ENCODE measurements at places on chromosomes 7 and 10. TPM values are rescaled to one million over a fixed set of nuclear protein-coding genes. Genes with fewer than 3 reads are reported as not detected.
A peak's percentile ranks its signal among the peaks of the same experiment; 100 is the strongest.

- no peak for DNase-seq
These were observed 276.9 kb upstream of the NEBL start for GRCh38 chr10:21173802-21174714.

DNA sequence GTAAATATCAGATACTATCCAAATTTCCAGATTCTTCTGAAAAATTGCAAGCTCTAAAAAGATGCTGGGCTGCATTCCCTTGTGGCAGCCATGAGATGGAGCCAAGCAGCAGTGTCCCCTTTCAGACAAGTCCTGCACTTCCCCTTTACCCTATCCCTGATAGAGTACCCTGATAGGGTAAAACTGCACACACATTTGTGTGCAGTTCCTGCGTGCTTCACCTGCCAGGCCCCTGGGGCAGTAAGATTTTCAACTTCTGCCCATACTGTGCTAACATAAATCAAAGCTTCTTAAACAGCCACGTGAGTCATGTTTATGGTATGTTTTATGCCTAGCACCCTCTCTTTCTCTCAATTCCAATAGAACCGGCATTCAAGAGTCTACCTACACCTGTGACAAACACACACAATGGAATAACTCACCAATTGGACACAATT lies 52.2 kb downstream of the IFIT5 start:
- no peak for DNase-seq

GRCh38 chr7:159068488-159068811 lies 76.2 kb downstream of the VIPR2 start:
- peak; percentile 79 for DNase-seq

GRCh38 chr10:64484811-64485330 lies 963.7 kb downstream of the REEP3 start:
- no peak for DNase-seq

DNA sequence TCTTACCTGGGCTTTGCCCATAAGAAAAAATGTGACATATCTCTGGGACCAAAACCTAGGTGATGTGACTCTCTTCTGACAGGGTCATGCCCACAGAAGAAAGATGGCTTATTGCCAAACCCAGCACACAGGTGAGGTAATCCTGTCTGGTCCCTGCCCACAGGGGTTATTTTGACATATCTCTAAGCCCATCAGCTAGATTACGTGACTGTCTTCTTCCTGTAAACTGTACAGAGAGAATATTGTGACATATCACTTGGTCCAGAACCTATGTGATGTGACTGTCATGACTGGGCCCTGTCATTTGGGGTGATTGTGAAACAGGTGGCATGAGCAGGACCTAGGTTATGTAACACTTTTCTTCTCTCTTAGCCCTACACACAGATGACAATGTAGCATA lies 48.8 kb upstream of the ZNF680 start:
- no peak for DNase-seq

- DNase-seq, result no peak
These were observed 32.0 kb downstream of the C10orf90 start for GRCh38 chr10:126638542-126638941.

GRCh38 chr10:59965899-59966650 lies 59.7 kb upstream of the CCDC6 start:
- DNase-seq, result no peak

DNA sequence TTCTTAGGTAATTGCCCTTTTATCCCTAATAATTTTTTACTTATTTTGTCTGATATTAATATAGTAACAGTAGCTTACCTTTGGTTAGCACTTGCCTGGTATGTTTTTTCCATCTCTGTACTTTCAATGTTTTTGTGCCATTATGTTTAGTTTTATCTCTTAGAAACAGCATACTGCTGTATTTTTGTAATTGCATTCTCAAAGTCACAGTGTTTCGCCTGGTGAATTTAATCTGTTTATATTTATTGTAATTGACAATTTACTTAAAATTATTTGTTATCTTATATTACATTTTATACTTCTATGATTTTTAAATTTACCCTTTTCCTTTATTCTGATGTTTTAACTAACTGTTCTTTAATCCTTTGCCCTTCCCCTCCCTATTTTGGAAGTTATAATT lies 166.4 kb downstream of the RELN start:
- no peak for DNase-seq

DNA sequence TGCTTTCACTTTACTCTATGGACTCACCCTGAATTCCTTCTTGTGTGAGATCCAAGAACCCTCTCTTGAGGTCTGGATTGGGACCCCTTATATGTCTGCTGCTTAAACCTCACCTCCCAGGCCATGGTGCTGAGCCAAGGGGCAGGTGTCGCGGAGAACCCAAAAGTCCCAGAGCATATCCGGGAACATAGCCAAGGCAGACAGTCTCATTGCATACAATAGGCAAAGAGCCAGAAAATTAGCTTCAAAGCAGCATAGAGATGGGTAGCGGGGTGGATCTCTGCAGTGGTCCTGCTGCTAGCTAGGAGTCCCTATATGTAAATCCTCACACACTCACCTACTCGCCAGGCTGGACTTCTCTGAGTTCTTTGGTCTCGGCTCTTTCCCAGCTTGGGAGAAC lies 5.5 kb downstream of the CCL24 start:
- DNase-seq, result no peak

- DNase-seq, result no peak
These were observed 117.3 kb upstream of the ZNF438 start for GRCh38 chr10:31148951-31149350.

DNA sequence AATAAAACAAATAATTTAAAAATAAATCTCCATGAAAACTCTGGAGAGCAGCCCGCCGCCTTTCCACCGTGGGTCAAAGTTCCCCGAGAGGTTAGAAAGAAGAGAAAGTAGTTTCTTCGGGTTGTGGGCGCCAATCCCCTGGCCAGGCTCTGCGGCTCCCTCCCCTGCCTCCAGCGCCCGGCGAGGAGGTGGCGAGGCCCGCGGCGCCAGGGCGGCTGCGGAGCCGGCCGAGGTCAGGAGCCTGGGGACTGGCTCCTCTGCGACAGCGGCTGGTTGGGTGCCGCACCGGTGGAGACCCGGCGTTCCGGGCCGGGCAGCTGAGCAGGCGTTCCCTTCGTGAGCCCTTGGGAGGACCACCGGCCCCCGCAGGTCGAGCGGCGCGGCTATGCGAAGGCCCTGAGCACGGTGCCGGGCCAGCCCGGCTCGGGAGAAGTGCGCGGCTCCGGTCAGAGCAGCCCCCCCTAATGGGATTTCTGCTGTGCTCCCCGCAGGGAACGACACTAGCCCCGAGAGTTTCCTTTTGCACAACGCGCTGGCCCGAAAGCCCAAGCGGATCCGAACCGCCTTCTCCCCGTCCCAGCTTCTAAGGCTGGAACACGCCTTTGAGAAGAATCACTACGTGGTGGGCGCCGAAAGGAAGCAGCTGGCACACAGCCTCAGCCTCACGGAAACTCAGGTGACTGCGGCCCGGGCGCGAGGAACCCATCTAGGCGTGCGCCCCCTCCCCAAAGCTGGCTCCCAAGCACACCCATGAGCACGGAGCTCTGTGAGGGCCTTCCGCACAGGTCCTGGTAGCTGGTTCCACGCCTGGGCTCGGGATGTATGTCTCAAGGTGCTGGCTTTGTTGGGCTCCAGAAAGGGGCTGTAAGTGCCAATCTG lies 2.8 kb downstream of the EMX2 start:
- DNase-seq, result peak; percentile 61

DNA sequence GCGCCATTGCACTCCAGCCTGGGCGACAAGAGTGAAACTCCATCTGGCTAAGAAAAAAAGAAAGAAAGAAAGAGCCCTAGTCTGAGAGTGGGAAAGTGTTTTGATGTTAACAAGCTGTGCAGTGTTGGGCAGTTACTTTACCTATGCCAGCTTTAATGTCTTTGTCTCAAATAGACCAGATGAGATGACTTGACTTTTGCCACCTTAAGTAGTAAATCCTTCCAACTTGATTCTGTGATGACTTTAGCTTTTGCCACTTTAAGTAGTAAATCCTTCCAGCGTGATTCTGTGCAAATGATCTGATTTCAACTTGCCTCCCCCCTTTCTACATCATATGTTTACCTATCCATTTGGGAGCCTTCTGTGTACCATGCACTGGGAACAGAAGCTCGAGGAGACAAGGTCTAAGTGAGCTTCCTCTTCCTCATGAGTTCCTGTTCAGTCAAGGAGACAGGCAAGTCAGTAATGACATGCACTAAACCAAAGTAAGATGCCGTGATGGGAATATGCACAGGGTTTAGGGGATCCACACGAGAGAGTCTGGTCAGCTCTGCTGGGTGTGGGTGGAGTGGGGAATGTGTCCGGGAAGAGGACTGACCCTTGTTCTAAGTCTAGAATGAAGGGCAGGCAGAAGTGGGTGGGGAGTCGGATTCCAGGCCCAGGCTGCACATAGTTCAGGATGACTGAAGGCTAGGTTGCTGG lies 17.2 kb downstream of the INPP5F start:
- DNase-seq, result no peak

GRCh38 chr7:52944921-52945320 lies 90.5 kb upstream of the POM121L12 start:
- no peak for DNase-seq

DNA sequence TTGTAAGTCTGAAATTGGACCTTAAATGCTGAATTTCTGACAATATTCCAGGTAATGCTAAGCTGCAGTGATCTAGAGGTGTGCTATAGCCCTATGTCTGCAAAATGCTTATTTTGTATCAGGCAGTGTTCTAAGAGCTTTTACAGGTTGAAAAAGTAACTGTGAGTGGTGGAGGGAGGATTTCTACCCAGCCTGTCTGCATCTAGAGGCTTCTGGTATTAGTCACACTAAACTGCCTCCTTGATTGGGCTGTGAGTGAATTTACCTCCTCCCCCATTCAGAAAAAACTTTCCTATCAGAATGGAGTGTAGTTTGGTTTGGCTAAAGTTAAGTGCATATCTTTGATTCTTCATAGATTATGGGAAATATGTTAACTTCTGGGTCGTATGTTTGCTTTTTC lies 56.8 kb downstream of the BBS9 start:
- no peak for DNase-seq

- peak; percentile 83 for DNase-seq
These were observed 39.3 kb downstream of the FAS start for GRCh38 chr10:89029785-89030437.

- DNase-seq, result no peak
These were observed 9.2 kb downstream of the PWWP2B start for GRCh38 chr10:132406181-132406580.

DNA sequence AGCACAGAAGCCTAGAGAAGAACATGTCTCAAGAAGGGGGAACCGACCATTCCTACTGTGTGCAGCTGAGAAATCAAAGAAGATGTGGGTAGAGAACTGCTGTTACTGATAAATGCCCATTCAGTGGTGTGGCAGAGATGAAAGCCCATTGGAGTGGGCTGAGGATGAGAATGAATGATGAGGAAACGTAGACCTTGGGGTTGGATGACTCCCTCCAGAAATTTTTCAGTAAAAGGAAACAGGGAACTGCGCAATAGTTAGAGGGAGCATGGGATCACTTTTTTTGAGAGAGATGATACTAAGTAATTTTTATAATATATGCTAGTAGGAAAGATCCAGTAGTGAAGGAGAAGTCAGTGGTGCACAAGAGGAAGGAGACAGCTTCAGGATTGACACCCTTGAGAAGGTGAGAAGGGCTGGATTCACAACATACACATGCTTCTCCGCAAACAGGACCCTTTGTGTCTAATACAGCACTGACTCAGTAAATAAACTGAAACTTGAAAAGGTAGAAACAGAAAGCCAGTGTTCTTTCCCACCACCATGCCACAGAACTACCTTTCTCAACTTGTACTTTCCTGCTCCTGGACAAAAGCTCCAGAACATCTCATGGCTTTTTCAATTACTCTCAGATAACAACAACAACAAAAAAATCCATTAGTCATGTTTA lies 104.7 kb upstream of the IL6 start:
- DNase-seq, result no peak

- no peak for DNase-seq
These were observed 14.2 kb upstream of the PDCD4 start for GRCh38 chr10:110857265-110858171.

DNA sequence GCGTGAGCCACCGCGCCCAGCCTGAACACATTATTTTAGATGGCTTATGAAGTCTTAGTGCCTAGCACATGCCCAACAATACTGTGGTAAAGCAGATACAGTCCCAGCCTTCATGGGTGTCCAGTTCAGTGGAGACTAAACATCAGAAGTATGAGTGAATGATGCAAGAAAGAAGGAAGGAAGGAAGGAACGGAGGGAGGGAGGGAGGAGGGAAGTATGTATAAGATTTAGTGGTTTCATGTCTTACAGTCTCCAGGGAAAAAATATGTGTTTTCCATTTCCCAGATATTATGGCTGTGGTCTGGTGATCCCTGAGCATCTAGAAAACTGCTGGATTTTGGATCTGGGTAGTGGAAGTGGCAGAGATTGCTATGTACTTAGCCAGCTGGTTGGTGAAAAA lies 2.9 kb downstream of the AS3MT start:
- no peak for DNase-seq

DNA sequence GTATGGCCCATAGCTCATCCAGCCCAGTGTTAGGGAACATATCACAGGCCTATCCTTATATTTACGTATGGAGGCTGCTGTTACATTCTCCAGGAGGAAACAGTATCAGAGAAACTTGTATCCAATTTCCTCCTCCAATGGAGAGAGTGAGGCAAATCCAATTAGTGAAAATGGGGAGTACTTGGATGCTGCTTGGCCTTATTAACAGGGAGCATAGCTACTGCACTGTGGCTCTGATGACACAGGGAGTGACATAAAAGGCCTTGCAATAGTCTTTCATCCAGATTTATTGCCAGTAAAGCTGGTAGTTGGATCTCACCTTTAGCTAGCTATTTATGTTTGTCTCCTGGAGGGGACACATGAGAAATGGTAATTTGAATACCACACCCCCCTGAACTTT lies 313.2 kb upstream of the MTPN start:
- DNase-seq, result no peak

DNA sequence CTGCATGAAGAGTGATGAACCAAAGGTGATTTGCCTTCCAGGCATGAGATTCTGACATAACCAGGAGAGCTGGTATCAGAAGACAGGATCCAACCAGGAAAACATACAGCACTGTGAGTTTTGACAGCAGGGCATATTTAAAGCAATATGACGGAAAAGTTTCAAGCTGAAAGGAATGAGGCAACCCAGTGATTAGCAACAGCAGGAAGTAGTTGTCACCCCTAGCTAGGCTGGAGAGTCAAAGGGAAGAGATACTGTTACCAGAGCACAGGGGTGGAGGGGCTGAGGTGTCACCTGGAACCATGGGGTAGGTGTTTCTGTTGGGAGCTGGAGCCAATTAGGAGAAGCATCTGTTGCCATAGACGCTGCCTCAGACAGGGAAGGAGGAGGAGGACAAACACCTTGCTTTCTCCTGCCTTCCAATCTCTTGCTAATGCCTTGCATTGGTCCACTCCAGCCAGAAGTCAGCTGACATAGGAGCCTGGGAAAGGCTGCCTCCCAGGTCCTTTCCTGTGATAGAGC lies 125.4 kb upstream of the SORCS3 start:
- DNase-seq, result no peak

- no peak for DNase-seq
These were observed 23.9 kb downstream of the ITGA8 start for GRCh38 chr10:15695852-15696251.

- peak; percentile 57 for DNase-seq
These were observed 27.3 kb downstream of the ZNF783 start for GRCh38 chr7:149289262-149289661.

The RSBN1L gene
- total RNA-seq, result 9.4 TPM

The GRIFIN gene
- not detected for total RNA-seq

The ZNF655 gene
- 42.1 TPM for total RNA-seq

The EBLN1 gene
- not detected for total RNA-seq

The ASZ1 gene
- total RNA-seq, result not detected

The ANXA8 gene
- total RNA-seq, result not detected

Data from cardiac septum (tissue), 1 donor.